ENCODE measurements at places on chromosomes 16 and 17.

GRCh38 chr17:68255731-68256538 is 8.1 kb downstream of the AMZ2 start:
- DNase-seq = no peak

- no peak for DNase-seq
Observed at GRCh38 chr17:37220607-37220953, 155.2 kb upstream of the C17orf78 start.

DNA sequence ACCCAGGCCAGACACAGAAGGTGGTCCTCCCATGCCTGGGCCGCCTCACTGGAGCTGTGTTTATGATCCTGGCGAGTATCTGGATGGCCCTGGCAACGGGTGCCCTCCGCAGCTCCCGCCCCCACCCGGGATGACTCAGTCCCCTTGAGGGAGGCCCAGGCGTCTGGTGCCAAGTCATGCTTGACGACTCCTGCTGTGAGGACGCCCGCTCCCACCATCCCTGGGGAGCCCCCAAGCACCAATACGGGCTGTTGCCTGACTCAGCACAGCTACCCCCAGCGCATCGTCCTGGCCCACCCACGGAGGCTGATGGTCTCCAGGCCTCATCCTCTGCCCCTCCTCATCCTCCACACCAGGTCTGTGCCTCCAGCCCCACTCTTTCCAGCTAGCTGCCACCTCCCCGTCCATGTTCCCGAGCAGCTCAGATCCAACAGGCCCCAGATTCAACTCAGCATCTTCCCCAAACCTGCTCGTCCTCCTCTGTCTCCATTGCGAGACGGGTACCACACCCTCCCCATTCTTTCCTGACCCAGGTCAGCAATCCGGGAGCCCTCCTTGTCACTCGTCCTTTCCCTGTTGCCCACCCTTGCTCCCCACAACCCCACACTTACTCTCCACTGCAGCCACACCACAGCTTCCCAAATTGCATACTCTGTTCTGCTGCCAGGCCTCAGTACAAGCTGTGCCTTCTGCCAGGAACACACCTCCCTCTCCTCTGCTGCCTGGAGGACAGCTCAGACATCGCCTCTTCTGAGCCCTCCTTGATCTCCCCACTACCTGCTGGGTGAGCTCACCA is 2.6 kb downstream of the CAMKK1 start:
- DNase-seq = no peak

GRCh38 chr17:55294042-55294751 is 29.4 kb downstream of the HLF start:
- DNase-seq = no peak

GRCh38 chr17:50903604-50904517 is 37.7 kb upstream of the TOB1 start:
- no peak for DNase-seq

DNA sequence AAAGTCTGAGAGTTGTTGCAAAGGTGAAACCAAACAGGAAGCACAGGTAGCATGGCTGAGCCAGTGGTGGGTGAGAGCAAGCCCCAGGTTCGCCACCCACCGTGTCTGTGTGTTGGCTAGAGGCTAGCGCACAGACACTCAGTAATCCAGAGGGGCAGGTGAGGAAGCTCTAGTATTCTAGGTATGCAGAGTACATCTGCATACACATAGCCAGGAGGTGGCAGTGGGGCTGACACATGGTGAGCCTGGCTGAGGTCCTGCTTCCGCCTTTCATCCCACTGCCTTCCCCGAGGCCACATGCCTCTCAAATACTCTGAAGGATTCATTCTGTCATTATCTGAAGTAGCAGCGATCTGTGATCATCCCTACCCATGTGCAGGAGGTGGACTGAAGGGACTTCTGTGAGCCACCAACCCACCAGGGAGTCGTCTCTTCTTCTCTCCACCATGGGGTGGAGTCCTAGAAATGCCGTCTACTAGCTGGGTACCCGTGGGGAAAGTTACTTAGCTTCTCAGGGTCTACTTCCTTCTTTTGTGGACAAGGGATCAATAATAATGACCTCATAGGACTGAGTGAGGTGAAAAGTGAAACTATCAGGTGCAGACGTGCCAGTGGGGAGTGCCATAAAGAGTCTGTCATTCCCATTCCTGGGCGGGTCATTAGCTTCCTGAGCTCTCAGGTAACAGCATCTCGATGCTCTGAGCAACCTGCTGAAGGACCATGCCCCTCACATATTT is 36.0 kb upstream of the ICAM2 start:
- DNase-seq = no peak

DNA sequence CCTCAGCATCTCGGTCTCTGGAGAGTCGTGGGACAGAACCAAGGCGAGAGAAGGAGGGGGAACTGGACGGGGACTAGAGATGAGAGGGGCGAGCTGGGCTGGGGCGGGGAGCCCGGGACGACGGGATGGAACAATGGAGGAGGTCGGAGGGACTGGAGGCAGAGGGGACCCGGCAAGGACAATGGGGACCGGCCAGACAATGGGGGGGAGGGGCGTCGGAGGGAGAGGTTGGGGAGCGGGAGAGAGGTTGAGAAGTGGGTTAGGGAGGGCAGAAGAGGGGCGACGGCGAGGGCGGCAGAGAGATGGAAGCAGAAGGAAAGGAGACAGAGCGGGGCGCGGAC is 719 bp downstream of the NGFR start:
- no peak for DNase-seq

DNA sequence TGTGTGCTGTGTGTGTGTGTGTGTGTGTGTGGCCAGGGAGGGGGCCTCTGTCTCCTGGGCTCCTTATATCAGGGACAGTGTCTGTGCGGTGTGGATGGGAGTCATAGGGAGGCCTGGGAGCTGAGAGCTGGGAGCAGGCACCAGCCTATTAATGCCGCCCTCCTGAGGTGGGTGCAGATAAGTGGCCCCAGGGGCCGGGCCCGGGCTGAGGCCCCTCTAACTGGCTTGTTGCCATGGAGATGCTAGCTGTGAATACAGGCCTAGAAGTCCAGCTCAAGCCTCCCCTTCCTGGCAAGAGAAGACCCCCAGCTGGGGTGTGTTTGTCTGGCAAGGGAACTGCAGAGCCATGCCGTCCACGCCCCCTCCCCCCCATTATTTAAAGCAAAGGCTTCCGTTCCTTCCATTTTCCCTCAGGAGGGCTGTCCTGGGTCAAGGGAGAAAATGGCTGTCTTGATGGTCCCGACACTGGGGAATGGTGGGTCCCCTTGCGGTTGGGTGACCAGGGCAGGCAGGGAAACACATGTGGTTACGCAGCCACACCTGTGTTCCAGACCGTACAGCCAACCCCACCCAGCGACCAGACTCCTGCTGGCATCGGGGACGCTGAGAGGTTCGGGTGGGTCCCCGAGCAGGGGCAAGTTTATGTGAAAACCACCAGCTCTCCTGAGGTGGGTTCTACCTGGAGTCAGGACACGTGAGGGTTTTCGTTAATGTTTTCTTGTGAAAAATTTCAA is 141.1 kb downstream of the MRM1 start:
- no peak for DNase-seq

- DNase-seq = no peak
Observed at GRCh38 chr16:7200320-7200719, 132.3 kb upstream of the RBFOX1 start.

DNA sequence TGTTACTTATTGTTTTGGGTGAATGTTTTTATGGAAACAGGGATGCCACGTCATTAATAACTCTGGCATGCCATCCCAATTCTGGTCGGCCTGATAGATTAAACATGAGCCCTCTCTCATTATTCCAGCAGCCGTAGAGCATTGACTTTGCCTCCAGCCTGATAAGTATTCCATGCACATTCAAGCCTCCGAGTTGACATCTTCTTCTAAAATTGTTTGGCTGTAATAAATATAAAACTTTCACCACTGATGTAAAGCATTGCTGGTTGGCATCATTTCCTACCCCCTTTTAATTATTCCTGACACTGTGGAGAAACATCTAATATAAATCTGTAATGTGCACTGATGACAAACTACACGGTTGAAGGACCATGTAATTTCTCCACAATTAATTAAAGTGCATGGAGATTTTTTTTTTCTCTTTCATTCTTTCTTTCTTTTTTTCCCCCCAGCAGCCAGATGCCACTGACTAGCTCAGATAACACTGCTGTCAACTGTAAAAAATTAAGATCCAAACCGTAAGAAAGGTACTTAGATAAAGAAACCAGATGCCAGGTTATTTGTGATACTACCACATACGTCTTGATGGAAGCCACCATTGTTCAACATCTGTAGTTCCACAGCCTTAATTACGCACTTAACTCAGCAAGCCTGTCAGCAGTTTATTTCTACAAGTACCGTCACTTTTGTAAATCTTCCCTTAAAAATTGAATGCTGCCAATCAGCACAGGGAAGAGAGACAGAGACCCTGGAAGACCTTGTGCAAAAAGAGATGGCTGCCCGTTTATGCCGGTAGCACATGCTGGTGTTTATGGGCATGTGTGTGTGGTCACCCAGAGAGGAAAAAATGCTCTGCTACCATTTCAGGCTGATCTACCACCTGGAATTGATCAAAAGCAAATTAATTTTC is 237.7 kb downstream of the IRX3 start:
- DNase-seq = no peak

DNA sequence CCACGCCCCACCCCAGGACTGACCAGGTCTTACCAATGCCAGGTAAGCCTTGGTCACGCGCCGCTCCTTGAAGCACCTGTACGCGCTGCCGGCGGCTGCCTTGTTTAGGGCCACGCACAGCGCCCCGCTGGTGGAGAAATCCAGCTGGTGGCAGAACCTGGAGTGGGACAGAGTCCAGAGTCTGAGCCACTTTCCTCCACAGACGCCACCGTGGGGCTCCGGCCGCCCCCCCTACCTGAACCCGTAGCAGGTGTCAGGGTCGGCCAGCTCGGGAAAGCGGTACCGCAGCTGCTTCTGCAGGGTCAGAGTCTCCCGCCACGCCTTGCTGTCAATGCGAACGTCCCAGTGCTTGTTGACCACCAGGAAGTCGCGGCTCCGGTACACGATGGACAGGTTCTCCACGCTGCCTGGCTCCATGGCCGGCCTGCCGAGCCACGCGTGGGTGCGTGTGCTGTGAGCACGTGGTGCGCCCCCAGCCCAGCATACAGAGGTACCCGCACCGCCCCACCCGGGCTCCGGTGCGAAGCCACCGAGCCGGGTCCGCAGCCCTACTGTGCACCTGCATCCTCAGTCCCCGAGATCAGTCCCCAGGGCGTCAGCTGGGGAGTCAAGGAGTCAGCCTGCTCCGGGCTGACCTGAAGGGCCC is 737 bp downstream of the RPUSD1 start:
- no peak for DNase-seq

DNA sequence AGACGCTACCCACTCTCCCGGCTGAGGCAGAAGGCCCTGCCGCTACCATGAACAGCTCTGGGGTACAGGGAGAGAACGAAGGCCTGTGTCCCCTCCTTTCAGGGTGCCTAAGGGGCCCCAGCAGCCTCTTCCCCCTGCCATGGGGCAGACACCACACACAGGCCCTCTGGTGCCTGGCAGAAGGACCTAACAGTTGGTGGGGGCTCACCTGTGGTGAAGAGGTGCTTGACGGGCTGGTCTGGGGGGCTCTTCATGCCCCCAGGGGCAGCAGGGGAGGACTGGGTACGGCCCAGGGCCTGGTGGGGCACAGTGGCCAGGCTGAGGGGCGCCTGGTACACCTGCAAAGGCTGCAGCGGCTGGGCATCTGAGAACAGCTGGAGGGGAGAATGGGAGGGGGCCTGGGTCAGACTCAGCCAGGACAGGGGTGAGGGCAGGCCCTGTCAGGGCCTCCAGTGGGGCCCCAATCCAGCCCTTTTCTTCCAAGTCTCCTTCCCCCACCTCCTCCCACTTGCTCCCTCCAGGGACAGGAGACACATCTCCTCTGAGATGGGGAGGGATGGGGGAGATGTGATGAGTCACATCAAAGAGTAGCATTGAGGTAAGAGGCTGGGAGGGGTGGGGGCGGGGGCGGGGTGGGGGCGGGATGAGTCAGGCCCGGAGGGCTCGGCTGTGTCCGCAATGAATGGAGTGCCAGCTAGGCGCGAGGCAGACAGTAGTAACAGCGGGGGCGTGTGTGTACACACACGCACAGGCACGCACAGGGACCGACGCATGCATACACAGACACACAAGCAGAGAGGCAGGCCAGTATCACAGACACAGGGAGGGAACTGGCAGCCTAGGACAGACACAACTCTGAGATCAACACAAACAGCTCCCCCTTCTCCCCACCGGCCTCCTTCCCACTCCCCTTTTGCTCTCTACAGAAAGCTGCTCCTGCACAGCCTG is 16.1 kb downstream of the G6PC3 start:
- DNase-seq = no peak

- no peak for DNase-seq
Observed at GRCh38 chr17:75182319-75182568, 515 bp downstream of the SUMO2 start.

- no peak for DNase-seq
Observed at GRCh38 chr17:61425682-61426481, 26.2 kb downstream of the TBX2 start.

GRCh38 chr17:3710951-3711383 is 12.7 kb upstream of the HASPIN start:
- DNase-seq = no peak

- DNase-seq = no peak
Observed at GRCh38 chr16:66750279-66751052, 943 bp downstream of the DYNC1LI2 start.

- no peak for DNase-seq
Observed at GRCh38 chr16:86069736-86070298, 170.9 kb downstream of the IRF8 start.

GRCh38 chr17:57522042-57523005 is 222.8 kb downstream of the CCDC182 start:
- no peak for DNase-seq

- no peak for DNase-seq
Observed at GRCh38 chr17:64250233-64250835, 12.7 kb downstream of the TEX2 start.

DNA sequence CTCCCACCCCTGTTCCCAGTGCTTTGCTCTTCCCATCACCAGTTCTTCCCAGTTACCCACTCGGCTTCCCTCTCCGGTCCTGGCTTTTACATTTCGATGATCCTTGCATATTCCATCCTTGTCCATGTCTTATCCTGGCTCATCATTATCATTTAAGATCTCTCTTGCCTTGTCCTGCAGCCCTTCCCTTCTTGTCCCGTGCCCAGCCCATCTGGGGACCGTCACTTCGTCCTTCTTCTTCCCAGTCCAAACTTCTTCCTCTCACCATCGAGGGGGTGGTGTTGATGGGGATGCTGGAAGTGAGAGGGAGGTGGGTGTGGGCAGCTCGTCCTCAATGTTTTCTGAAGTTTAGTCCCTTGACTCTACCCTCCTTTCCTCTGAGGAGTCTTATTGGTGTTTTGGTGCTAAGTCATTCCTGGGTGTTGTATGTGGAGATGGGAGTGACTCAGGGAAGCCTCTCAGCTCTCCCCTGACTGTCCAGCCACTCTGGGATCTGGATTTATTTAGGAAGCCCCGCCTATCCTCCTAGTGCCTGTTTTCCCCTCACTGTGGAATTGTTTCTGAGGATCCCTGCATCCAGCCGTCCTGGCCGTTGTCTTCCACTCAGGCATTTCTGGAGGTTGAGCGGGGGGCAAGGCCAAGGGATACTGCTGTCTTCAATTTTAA is 975 bp downstream of the SNX29 start:
- DNase-seq = no peak

DNA sequence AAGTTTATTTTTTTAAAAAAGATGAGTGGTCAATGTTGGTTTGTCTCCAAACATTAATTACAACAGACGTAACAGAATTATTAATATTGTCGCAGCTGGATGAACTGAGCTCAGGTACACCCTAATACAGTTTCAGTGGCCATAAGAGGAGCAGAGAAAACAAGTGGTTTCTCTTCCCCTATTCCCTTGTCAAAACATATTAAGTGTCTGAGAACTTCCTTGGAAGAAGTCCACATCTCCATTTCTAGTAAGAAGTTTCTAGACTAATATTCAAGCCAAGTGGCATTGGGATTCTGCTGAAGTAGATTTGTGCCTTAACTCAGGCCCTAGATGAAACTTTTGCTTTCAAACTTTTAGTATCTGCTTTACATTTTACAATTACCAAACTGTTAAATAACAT is 47.7 kb downstream of the GNA13 start:
- no peak for DNase-seq

All from NCI-H1417 treated with DMSO at 0.1 percent for 48 hours (cell line).